Transverse colon (tissue), 4 donors: ENCODE measurements at places on chromosomes 1 and 21. TPM values are rescaled to one million over a fixed set of nuclear protein-coding genes. Genes with fewer than 3 reads are reported as not detected.

The CFHR2 gene
- total RNA-seq: not detected

DNA sequence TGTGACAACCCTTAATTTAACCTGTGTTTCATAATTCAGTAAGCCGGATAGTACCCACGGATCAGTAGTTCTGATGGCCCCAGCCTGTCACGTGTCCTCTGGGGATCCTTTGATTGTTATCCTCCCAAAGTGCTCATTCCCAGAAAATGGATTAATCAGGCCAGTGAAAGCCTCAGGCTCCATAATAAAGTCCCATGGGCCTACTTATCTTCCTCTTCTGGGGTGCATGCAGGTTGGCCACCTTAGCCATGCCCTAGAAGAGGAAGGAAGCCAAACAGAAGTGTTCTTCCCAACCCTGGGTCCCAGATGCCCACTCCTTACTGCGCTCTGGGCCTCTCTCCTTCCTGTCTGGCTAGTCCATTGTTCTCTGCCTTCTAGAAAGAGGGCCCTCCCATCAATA lies 146.1 kb downstream of the EDEM3 start:
- no peak for DNase-seq

GRCh38 chr1:198677871-198678270 lies 39.0 kb downstream of the PTPRC start:
- no peak for DNase-seq

DNA sequence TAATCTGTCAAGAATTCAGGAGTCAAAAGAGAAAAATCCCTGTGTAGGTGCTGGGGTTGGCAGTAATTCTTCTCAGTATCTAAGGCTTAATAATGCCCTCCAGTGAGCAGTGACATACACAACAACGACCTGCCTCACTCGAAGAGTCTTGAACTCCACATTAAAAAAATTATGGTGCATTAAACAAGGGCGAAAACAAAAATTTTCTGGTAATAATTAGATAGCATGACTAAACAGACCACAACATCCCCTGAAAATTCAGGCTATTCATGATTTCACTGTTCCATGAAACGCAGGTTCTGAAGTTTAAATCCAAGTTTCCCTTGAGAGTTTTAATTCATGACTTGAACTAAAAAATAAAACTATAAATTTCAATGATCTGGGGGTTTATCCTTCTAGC lies 5.1 kb downstream of the SRSF4 start:
- DNase-seq: no peak

DNA sequence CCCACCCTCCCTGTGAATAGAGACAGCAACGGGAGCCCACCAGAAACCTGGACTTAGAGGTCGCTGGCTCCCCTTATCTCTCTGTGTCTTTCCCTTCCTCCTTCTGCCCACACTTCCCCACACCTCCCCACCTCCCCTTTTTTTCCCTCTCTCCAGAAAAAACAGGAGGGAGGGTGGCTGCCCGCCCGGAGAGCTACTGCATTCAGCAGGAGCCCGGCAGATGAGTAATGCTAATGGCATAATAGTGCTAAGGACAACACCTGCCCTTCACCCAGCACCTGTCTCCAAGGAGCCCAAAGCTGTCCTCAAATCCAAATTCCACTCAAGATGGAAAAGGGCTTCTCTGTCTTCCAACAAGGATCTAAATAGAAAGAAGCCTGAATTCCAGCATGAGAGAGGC lies 11.4 kb upstream of the PRELP start:
- no peak for DNase-seq

DNA sequence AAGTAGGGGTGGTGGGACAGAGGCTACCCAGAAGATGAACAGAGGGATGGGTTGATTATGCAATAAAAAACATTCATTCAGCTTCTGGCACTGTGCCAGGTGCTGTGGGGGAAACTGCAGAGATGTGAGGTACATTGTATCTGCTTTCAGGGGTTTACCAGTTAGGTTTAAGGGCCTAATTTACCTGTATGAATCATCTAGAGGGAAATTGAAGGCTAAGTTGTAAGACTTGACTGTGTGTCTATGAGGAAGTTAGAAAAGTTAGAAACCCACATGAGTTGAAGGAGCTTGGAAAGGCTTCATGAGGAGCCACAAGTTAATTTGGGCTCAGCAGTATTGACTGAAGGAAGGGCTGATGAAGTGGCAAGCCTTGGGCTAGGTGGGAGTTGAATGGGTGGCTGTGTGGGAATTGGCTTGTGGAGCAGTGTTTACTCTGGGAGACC lies 36.7 kb upstream of the APOBEC4 start:
- no peak for DNase-seq

- DNase-seq: no peak
Measured at GRCh38 chr1:150068109-150068435, 496 bp downstream of the VPS45 start.

DNA sequence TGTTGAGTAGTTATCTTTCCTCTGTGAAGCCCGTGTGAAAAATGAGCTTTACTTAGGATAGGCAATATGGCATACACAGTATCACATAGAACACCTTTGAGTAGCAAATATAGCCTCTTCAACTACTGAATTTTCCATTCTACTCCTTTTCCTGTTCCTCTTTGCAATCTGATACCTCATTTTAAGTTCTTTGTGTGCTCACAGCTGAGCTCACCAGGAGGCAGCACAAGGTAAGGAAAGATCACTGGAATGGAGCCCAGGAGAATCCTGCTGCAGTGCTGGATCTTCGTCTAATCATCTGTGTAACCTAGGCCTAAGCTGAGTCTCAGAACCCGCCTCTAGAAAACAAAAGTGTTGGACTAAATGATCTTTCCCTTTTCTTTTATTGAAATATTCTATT lies 171.0 kb downstream of the LRRC40 start:
- no peak for DNase-seq

GRCh38 chr1:18299441-18300338 lies 181.0 kb upstream of the KLHDC7A start:
- DNase-seq: no peak

GRCh38 chr1:54117815-54118563 lies 34.8 kb downstream of the CDCP2 start:
- no peak for DNase-seq

GRCh38 chr1:56821462-56821797 lies 2.2 kb upstream of the FYB2 start:
- DNase-seq: no peak

DNA sequence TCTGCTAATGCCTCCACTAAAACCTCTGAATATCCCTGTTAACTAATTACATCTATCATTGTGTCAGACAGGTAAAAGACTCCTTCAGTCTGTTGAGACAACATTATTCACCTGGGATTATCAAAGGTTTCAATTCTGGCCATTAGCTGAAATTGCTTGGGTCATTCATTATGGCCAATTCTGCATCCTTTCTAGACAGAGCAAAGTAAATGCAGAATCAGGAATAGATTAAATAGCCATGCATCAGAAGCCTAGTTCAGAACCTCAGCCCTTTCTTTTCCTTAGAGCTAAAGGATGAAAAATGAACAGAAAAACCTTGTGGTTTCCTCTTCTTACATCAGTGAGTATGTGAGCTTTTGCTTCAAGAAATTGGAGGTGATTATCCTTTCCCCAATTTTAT lies 665.4 kb upstream of the CAMK1G start:
- DNase-seq: no peak
